OCI-LY7 (cell line): ENCODE measurements at places on chromosomes 5 and 9. TPM values are rescaled to one million over a fixed set of nuclear protein-coding genes. Genes with fewer than 3 reads are reported as not detected.

The FREM1 gene
- total RNA-seq = not detected in 2 replicates

GRCh38 chr5:55062039-55062779, 38.2 kb downstream of the GZMK start:
- DNase-seq = no peak

DNA sequence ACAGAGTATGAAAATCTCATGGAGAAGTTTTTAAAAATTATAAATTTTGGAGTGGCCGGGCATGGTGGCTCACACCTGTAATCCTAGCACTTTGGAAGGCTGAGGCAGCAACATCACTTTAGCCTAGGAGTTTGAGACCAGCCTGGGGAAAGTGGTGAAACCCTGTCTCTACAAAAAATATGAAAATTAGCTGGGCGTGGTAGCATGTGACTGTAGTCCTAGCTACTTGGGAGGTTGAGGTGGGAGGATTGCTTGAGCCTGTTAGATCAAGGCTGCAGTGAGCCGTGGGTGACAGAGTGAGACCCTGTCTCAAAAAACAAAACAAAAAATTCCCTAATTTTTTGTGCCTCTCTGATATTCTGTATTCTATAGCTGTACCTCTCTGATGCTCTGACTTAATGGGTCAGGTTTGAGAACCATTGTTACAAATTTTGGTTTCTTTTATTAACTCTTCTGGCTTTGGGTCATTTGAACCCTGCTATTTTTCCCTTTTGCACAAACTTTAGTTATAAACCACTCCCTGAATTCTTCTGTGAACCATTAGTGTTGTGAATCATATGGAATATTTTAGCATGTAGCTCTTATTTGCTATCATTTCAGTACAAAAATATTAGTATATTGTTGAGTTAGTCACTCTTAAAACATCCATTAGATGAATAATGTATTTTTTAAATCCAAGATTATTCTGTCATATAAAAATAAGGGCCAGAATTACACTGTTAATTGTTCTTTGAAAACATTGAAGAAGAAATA, 51.0 kb downstream of the FER start:
- DNase-seq = no peak

DNA sequence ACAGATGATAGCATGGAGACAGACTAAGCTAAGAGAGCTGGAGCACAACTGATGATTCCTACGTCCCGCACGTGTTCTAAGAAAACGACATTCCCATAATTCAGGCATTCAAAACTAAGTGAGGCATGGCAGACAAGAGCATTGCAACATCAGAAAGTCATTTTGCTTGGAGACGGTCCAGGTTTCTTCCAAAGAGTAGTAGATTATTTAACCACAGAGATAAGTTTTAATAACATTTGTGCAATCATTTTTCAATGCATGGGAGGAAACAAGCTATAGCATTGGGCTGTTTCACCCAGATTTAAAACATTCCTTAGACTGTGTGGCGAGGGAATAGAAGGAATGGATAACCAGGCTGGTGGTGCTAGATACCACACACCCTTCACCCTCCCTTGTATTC, 117.2 kb downstream of the APBA1 start:
- DNase-seq = no peak

GRCh38 chr5:124698770-124699169, 47.7 kb downstream of the ZNF608 start:
- DNase-seq = no peak

The LTC4S gene
- 4.0 and 4.5 TPM in 2 replicates for total RNA-seq

The SLC31A2 gene
- 1.3 and 2.2 TPM in 2 replicates for total RNA-seq

GRCh38 chr5:40124367-40124766, 555.3 kb upstream of the PTGER4 start:
- peak; percentile 50 for DNase-seq

GRCh38 chr5:4857761-4858160, 282.4 kb upstream of the ADAMTS16 start:
- DNase-seq = no peak

The DMRT3 gene
- total RNA-seq = not detected in 2 replicates

- no peak for DNase-seq
These were observed 26.6 kb downstream of the FST start for GRCh38 chr5:53507013-53507412.

DNA sequence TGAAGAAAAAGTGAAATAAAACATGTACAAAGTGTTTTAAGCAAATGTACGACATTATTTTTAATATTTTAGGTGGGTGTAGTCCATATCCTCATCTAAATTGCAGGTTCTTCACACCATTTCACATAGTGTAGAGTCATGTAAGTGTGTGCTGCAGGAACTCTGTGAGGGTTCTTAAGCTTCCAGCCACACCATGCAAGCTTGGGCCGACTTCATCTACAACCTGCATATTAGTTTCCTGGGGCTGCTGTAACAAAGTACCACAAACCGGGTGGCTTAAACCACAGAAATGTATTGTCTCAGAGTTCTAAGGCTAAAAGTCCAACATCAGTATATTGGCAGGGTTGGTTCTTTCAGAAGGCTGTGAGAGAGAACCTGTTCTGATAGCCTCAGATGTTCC, 10.2 kb downstream of the PAM start:
- DNase-seq = no peak

The HTR1A gene
- total RNA-seq = not detected in 2 replicates

The MLANA gene
- not detected in 2 replicates for total RNA-seq

DNA sequence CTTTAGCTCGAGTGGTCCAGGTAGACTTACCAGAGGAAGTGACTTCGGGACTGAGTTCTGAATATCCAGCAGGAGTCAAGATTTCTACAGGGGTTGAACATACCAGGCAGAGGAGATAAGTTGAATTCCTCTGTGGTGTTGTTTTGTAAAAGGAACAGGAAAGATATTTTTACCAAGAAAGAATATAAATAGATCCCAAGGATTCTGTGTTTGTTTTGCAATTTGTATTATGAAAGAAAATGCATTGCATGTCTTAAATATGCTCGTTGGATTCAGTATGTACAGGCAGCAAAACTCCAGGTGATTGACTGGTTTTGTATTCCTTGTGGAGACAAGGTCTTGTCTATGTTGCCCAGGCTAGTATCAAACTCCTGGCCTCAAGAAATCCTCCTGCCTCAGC, 197.8 kb downstream of the FRMD3 start:
- DNase-seq = no peak

- DNase-seq = no peak
These were observed 141.0 kb downstream of the GABBR2 start for GRCh38 chr9:98567540-98568233.

The ADAMTS6 gene
- 13.9 and 14.3 TPM in 2 replicates for total RNA-seq

DNA sequence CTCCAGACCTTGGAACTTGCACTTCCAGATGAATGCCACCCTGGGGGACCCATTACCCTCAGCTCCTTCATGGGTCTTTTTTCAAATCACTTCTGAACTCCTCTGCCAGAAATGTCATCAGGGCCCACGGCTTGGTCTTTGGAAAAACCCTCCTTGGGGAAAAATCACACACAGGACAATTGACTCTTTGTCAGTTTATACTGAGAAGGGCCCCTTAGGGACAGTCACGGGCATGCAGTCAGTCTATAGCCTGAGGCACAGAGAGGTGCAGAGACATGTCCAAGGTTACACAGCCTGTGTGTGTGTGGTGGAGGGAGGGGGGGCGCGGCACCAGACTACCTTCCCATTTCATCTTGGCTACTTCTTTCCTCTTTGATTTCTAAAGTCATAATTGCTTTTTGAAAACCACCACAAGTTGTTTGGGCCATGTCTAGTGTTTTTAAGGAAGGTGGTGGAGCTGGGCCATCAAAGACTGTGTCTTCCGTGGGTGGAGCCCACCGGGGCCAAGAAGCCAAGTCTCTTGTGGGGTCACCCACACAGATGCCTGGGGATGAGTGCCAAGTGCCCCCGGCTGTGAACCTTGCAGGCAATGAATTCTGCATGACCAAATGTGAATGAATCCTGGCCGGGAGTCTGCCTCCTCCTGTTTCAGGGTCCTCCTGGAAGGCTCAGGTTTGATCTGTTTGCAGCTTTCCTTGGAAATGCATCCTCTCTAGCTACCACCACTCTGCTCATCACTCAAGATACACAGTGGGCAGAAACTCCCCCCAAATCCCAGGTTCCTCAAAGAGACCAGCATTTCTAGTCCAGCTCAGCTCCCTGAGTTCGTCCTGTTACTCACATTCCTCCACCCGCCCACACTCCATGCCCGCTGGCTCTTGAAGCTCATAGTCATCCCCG, 200.1 kb upstream of the TBC1D2 start:
- DNase-seq = no peak

The CAMK4 gene
- total RNA-seq = 25.4 and 31.2 TPM in 2 replicates

DNA sequence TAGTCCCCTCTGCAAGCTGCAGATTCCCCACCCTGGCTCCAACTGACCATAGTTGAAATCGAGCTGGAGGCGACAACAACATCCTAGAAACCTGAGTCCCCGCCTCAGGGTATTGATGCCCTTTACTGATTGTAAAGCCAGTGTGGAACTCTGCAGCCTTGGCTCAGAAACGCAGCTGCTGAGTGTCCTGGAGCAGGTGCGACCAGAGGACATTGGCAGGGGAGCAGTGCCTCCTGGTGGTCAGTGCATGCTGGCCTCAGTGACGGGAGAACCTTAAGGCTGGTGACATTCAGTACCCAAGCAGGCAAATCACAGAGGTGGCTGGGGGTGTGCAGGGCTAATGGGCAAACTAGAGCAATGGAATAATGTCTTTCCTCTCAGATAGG, 20.4 kb upstream of the ZNF354B start:
- peak; percentile 47 for DNase-seq

DNA sequence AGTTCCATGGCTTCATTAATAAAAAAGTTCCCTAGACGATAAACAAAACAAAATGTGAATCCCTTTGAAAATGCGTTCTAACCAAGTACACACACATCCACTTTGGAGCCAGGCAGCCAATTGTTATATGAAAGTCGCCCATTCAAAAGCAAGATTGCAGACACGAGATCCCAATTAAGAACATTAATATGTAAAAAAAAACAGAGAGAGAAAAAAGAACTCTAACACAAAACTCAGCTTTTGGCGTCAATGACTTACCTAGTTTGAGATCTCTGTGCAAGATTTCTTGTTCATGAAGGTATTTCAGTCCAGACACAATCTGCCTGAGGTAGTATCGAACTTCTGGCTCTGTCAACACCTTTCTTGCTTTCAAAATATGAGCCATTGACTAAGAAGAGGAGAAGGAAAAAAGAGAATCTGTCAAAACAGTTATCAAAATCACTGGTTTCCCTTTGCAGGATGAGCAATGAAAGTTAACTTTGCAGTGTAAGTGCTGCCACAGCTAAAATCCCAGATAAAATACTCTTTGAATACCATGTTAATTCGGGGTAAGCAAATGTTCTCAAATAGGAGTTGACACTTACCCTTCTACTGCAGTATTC, 1.6 kb downstream of the PLK2 start:
- no peak for DNase-seq

GRCh38 chr9:11758016-11758415, 935.2 kb upstream of the TYRP1 start:
- no peak for DNase-seq

- no peak for DNase-seq
These were observed 28.3 kb upstream of the CXXC5 start for GRCh38 chr5:139619861-139620260.

- no peak for DNase-seq
These were observed 26.3 kb downstream of the CNTFR start for GRCh38 chr9:34563262-34563661.

DNA sequence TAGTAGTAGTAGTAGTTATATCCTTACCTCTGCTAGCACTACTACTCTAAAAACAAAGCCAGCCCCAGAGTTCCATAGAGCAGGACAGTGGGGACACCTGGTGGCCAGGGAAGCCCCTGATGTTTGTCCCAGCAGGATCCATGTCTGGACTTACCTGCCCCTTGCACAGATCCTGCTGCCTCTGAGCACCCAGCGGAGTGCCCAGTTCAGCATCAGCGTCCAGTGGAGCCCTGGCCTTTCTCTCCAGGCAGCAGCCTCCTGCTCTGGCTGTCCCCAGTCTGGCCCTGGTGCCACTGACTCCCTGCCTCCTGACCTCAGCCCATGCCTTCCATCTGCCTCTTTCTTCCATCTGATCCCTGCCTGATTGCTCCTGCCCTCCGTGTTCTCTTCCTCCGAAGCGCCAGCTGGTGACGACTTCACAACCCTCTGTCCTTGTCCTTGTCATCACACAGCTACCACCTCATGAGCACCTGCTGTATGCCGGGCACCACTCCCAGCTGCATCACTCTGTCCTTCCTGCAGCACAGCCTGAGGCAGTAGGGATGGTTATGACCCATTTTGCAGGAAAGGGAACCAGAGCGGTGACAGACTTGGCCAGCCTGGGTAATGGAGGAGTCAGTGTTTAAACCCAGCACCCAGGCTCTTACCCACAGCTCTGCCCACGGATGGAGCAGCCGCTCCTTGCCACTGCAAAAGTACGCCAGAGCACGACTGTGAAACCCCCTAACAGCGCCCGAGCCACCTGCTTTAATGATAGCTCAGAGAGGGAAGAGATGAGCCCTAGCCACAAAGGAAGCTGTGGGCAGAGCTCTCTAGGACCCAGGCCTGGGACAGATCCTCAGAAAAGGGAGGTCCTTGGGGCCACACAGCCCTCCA, 11.5 kb downstream of the SARDH start:
- peak; percentile 64 for DNase-seq

- no peak for DNase-seq
These were observed 248.1 kb downstream of the IRX1 start for GRCh38 chr5:3843706-3844105.

The STKLD1 gene
- 0.81 and 1.4 TPM in 2 replicates for total RNA-seq

The NUTM2G gene
- not detected in 2 replicates for total RNA-seq

GRCh38 chr9:69919461-69920061, 98.9 kb downstream of the CFAP95 start:
- DNase-seq = peak; percentile 54

- DNase-seq = no peak
These were observed 1.2 kb downstream of the FNBP1 start for GRCh38 chr9:130041648-130042405.

GRCh38 chr5:37886242-37886905, 46.5 kb upstream of the GDNF start:
- no peak for DNase-seq

GRCh38 chr5:68077349-68077894, 138.1 kb upstream of the PIK3R1 start:
- DNase-seq = no peak

GRCh38 chr9:79768194-79768593, 196.4 kb downstream of the TLE4 start:
- no peak for DNase-seq

- no peak for DNase-seq
These were observed 124.7 kb upstream of the SEMA6A start for GRCh38 chr5:116699332-116699731.

The EQTN gene
- not detected in 2 replicates for total RNA-seq

GRCh38 chr9:35489313-35490154, at the start of gene RUSC2:
Gene RUSC2, plus strand, starts transcription at chr9:35490111. Its CDS starts 56,411 bp downstream, at chr9:35546522.
- DNase-seq = peak; percentile 24

The LRRC19 gene
- total RNA-seq = not detected in 2 replicates

The PDE6A gene
- total RNA-seq = not detected in 2 replicates

GRCh38 chr5:169904508-169904907, 75.8 kb downstream of the INSYN2B start:
- DNase-seq = no peak

The OMD gene
- total RNA-seq = not detected in 2 replicates

GRCh38 chr9:89991204-89991790, 386.5 kb downstream of the GADD45G start:
- no peak for DNase-seq

- no peak for DNase-seq
These were observed 33.6 kb downstream of the SEC61B start for GRCh38 chr9:99255651-99256050.
